ENCODE measurements at places on chromosomes 1 and 21.

DNA sequence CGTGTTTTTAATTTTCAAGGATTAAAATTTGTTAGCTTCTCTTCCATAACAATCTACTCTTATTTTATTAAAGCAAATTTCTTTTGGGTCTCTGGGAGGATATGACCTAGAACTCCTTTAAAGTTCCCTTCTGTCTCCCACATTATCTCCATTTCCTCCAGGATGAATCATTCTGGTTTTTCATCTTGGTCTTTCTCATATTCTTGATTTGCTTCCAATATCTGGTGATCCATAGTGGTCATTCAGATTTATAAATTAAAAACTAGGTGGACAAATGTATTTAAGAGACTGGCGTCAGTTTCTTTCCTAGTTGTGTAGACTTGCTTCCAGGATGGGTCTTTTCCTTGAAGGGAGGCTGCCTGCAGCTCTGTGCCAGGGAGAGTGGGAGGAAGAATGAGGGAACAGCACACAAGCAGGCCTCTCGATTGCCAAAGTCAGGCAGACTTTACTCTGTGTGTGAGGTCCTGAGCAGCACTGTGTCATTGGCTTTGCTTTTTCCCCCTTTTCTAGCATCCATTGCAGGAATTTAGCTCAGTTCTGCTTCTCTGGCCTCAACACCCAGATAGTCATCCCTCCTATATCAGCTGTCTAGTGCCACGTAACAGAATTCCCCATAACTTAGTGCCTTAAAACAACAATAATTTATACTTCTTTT is 48.1 kb upstream of the FOXO6 start:
- DNase-seq, result no peak

DNA sequence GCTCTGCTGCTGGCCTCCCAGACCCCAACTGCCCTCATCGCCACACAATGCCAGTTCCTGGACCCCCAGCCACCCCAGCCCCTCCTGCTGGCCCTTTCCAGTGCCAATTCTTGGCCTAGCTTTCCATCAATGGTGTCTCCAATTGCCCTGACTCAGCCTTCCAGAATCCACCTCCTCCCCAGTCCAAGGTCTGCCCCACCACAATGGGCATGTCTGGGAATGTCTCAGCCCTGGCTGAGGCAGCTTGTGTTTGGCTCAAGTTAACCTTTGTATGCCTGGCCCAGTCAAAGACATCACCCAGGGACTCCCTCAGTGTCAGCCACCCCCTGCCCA is 16.4 kb downstream of the ALDH4A1 start:
- DNase-seq, result no peak

GRCh38 chr1:21654209-21654608 is 14.9 kb downstream of the RAP1GAP start:
- no peak for DNase-seq

GRCh38 chr1:226353698-226354525 is 44.9 kb upstream of the LIN9 start:
- DNase-seq, result no peak

GRCh38 chr1:118555638-118556037 is 370.6 kb upstream of the SPAG17 start:
- no peak for DNase-seq

DNA sequence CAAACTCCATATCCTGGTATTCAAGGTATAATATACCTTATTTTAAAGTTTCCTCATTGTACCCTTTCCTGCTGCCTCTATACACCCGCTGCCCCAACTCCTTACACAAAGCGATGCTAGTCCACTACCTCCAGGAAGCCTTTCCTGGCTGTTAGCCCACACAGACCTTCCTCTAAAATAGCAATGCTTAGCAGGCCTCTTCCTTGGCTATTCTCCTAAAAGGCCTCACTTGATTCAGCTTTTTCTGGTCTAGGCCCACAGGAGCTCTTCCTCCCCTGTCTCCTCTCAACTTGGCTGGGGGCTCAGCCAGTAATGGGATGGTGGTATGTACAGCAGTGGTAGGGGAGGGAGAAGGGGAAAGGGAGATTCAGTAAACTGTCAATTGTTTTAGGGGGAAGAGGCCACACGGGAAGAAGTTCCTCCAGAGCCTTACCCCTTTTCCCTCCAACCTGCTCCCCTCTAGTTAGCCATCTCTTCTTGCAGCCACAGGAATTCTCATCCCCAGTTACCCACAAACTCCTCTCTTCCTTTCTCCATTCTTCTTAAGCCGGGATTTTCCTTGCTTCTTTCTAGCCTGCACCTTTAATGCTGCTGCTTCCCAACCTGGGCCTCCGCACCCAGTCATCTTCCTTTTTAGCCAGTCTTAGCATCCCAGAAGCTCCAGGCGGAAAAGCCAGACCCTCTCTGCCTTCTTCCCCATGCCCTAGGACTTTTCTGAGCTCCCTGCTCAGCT is 2.6 kb downstream of the LRRC41 start:
- no peak for DNase-seq

GRCh38 chr1:156476501-156477298 is 23.9 kb downstream of the MEF2D start:
- no peak for DNase-seq

GRCh38 chr1:72357411-72357810 is 75.1 kb upstream of the NEGR1 start:
- no peak for DNase-seq

DNA sequence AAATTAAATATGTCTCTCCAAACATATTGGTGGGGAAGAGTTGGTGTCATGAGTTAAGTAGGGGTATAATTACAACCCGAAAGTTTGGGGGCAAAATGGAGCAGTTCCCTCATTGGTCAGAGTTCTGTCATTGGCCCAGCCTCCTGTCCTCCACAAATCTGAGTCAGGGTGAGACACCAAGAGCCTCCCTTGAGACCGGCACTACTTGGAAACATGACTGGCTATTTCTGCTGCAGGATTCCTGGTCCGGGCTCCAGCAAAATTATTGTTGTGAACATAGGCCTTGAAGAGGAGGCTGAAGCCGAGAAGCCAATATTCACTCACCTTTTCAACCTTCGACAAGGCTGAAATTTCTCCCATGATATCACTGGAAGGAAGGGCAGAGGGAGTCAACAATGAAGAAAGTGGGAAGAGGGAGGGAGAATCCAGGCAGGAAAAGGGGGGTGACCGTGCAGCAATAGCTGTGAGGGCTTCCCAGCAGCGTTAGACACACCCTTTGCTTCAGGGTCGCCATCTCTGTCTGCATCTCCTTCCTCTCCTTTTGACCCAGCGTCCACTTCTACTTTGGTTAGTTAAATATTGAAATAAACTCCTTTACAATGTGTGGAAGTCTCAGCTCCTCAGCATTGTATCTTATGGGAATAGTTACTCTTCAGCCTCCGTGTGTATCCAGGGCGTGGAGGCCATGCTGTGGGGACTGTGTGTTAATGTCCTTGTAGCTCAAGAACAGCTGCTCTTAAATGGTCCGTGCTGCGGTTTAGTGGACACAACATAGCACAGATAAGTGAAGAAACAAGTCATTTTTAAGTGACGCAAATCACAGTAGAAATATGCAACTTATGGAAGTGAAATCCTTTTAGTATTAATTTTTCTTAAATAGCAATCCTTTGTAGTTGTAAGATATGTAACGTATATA is 307.4 kb downstream of the DISC1 start:
- DNase-seq, result no peak
